SHP77 (cell line): ENCODE measurements at places on chromosomes 7 and 10.
A peak's percentile ranks its signal among the peaks of the same experiment; 100 is the strongest.

GRCh38 chr7:125057963-125058362 lies 128.3 kb upstream of the POT1 start:
- DNase-seq, result peak; percentile 14

DNA sequence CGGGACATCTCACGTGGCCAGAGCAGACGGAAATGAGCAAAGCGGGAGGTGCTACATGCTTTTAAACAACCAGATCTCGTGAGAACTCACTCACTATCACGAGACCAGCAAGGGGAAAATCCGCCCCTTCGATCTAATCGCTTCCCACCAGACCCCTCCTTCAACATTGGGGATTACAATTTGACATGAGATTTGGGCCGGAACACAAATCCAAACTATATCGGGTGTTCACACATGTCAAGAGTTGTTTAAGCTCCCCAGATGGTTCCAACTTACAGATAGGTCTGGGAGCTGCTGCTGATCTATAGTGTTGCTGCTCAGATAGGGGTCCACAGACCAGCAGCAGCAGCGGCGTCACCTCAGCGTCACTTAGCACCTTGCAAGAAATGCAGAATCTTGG lies 194.9 kb downstream of the GPAM start:
- peak; percentile 36 for DNase-seq

DNA sequence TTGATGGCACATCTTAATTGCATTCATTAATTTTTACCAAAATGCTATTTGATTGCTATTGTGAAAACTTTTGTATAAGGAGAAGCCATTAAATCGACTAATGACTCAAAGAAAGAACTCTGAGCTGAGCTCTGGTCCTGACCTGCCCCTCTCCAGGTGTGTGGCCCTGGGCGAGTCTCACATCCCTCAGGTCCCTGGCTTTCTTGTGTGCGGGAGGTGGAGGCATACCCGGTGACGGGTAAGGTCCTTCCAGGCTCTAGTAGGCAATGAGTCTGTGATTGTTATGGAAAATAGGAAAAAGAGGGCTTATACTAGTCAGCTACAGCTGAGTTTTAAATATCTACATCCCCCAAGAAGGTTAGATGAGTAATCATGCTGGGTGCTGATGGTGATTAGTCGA lies 248.1 kb downstream of the GATA3 start:
- no peak for DNase-seq

- DNase-seq, result no peak
These were observed 66.0 kb upstream of the FGL2 start for GRCh38 chr7:77265666-77266065.

GRCh38 chr7:40147371-40148246 lies 12.8 kb downstream of the SUGCT start:
- DNase-seq, result no peak

GRCh38 chr7:69840248-69840647 lies 242.0 kb downstream of the AUTS2 start:
- DNase-seq, result no peak

GRCh38 chr10:26706936-26707335 lies 9.4 kb downstream of the PDSS1 start:
- no peak for DNase-seq

DNA sequence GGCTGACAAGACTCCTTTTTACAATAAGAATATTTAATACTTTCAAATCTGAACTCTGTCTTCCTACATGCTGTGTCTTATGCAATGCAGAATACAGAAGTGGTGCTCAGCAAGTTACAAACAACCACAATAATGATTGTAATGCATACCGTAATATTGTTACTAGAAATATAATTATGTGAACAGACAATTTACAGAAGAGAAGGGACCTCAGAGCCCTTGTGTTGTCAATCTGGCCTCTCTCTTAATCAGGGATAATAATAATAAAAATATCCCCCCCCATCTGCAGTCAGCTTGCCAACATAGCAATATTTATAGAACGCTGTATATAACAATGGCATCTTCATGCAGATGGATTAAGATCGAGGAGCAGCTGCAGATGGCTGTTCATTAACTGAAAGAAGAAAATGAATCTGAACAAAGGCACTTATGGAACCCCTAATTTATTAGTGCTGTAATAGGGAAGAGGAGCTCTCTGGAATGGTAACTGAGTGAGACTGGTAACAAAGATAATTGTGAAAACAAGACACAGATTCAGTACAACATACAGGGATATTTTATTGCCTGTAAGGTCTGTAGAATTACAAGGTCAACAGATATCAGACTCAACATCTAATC lies 106.3 kb downstream of the TMEM26 start:
- DNase-seq, result no peak

DNA sequence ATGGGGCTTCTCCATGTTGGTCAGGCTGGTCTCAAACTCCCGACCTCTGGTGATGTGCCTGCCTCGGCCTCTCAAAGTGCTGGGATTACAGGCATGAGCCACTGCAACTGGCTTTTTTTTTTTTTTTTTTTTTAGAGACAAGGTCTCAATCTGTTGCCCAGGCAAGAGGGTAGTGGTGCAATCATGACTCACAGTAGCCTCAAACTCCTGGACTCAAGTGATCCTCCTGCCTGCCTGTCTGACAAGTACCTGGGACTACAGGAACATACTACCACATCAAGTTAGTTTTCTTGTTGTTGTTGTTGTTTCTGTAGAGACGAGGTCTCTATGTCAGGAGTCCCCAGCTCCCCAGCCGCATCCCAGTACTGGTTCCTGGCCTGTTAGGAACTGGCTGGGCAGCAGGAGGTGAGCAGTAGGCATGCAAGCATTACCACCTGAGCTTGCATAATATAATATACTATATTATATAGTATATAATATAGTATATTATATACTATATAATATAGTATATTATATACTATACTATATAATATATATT lies 55.7 kb downstream of the TPK1 start:
- DNase-seq, result no peak

- no peak for DNase-seq
These were observed 98.1 kb downstream of the LRRC4 start for GRCh38 chr7:127933146-127933545.

GRCh38 chr10:13648425-13648824 lies 61.7 kb downstream of the PRPF18 start:
- DNase-seq, result no peak

DNA sequence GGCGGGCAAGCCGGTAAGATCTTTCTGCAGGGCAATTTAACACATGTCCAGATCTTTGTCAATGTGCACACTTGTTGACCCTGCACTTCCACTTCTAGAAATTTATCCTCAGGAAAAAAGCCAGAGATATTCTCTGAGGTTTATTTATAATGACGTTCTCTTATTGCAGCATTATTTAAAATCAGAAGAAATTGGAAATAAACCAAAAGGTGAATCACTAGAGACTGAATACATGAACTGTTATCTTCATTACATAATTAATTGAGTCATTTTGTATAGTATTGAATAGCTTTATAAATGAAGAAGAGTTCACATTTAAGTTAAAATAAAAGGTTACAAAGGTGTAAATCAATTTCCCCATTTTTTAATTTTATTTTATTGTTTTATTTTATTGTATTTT lies 16.3 kb upstream of the SAR1A start:
- no peak for DNase-seq

DNA sequence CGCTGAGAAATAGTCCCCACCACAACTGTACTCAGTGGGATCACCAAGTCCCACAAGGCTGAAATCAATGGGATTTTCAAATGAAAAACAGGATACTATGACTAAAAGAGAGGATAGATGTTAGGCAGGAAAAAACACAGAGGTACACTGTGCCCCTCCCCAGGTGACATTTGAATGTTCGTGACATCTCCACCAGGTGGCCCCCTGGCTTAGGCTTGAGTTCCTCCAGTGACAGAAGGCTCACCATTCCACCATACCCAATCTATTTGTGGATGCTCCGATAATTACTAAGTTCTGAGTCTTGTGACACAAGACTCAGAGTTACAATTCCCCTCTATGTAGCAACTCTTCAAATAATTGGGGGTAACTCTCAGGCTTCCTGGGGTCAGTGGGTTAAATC lies 77.5 kb upstream of the KCNMA1 start:
- DNase-seq, result no peak

DNA sequence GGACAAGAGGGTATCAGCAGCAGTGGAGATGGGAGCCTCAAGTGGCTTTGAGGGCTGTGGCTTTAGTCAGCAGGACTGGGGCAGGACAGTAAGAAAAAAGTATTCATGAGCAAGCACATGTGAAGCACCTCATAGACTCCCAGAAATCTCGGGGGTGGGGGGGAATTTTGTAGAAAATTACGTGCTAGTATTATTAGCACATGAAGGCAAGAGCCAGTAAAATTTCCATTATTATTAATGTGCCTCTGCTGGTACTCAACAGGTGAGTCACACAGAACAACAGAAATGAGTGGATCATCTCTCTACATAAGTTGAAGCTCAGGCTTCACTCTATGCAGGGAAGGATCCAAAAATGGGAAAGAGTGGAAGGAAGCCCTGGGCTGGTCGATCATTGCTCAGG lies 114.5 kb downstream of the MYOF start:
- no peak for DNase-seq

DNA sequence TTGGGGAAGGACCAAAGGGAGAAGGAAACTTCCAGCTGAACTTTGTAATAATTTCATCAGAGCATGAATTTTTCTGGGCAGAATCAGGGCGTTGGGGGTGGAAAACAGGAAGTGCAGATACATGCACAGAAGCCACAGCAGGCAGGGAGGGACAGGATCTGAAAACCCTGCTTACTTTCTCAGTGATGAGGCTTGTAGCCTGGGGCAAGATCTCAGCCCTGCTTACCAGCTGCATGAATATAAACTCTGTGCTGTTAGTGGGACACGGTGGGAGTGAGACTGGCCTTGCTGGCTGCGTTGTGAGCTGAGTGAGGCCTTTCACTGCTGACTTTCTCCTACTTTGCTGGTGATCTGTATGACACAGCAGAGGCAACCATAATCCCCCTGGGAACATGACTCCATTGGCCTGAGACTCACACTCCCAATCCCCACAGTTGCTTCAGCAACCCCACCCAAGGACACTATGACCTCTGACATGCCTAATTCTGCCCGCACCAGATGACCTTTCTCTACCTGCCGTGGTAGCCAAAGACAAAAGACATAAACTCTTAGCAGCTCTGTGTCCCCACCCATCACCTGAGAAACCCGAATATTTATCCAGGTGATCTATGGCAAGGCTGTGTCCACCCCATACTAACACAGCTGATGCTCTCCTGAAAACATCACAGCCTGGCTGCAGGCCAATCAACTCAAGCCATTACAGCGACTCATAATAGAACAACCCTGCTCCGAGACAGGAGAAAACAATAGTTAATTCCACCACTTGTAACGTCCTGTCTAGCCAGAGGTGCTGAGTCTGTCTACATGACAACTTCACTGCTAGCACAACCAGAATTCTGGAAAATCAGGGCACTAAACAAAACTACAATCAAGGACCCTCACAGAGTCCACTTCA lies 190.7 kb upstream of the CHRM2 start:
- peak; percentile 41 for DNase-seq

DNA sequence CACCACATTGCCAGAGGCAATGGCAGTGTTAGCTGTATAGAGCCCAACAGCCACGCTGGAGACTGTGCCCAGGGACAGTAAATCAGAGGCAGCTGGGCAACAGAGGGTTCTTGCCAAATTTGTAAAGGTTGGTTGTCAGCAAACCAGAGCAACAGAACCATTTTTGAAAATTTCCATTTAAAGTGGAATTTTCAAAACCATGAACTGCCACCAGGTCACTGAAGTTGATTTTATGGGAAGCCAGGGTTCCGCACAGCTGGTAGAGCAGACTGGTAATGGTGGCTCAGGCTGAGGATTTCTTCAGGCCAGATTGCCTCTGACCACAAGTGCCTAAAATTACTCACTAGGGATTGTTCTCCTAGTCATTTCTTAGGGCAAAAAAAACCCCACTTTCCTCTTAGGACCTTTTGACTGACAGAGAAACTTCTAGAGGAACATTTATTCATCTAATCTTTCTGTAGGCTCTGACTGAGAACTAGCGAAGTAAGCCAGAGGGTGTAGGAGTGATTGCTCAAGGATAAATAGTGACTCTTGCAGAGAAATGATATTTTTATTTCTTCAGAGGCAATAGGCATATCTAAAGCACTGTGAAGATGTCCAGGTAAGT lies 342.4 kb downstream of the BBS9 start:
- DNase-seq, result no peak

GRCh38 chr10:23060918-23061317 lies 34.5 kb upstream of the MSRB2 start:
- DNase-seq, result no peak

- DNase-seq, result no peak
These were observed 250.3 kb downstream of the PTEN start for GRCh38 chr10:88113657-88114272.

DNA sequence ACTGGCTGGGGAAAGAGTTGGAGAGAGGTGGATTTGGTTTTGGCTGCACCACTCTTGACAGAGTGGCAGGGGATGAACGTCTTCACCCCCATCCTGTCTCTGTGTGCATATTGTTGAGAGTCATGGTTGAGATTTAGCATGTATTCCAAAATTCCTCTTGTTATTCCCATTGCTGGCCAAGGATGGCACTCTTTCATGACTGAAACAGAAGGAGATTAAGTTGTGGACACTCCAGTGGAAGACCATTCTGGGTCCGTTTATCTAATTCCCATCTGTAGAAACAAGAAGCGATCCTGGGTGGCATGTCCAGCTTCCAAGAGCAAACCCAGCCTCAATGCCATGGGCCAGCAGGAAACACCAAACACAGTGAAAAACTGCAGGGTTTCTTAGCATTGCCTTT lies 469.0 kb upstream of the IGFBP3 start:
- DNase-seq, result no peak

DNA sequence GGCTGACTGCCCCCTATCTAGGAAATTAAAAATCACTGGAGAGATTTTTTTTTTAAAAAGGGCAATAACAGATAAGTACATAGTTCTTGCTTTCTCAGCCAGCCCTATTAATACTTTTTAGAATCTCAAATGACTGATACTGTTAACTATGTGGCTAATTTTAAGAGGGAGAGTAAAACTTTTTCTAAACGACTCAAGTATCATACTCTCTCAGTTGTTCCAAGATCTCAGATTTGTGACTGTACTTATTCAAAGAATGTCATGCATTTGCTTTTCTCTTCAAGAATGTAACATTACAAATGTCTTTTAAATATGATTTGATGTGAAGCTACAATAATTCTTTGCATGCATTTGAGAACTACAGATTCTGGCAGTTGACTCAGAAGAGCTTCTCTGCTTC lies 55.4 kb upstream of the RAB11FIP2 start:
- DNase-seq, result no peak

DNA sequence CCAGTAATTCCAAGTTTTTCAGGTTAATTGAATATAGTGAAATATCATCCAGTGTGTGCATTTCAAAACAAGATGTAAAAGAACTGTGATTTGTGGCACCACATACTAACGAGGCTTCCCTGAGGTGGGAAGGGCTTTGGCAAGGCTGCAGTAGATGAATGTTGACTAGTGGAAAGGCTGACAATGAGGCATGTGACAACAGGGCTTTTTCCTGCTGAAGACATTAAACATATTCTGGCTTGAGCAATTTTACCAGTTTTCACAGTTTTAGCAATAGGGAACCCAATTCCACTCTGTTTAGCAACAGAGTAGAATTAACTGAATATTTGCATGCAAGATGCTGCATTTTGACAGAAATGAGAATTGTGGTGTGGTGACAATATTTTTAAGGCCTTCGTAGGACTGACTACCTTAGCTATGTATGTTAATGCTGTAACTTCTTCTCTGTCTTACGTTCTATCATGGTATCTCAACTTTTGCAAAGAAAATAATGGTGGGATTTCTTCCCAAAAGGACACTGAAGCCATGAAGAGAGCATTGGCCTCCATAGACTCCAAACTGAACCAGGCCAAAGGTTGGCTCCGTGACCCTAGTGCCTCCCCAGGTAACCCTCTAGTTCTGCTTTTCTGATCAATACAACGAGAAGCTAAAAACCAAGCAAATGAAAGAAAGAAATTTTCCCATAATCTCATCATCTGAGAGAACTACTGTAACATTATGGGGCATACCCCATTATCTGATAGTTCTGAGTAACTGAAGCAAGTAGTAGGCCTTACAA lies 68.5 kb downstream of the AP3M1 start:
- DNase-seq, result no peak
